K562 (cell line): ENCODE measurements at places on chromosomes 7 and 10.

GRCh38 chr7:148871030-148871429 lies 13.1 kb downstream of the EZH2 start:
- DNase-seq: no peak

GRCh38 chr10:78044699-78045098 lies 11.0 kb downstream of the RPS24 start:
- DNase-seq: no peak

- DNase-seq: no peak
Observed at GRCh38 chr10:36067748-36068147, 425.7 kb upstream of the FZD8 start.

DNA sequence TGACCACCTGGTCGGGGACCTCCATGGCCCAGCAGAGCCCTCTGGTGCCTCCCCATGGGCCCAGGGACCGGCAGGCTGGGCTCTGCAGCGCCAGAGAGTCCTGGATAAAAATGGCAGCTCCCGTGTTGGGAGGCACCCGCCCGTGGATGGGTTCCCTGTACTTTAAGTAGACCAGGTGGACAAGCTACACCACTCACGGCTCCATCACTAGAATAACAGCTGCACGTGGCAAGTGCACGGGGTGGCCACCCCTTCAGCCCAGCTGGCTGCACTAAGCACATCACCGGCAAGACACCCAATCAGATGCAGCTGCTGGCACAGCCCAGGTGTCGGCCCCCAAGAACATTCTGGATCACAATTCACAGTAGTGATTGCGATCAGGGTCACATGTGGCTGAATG lies 69.8 kb downstream of the DIP2C start:
- DNase-seq: no peak

- DNase-seq: no peak
Observed at GRCh38 chr7:120436487-120437060, 163.6 kb downstream of the KCND2 start.

- DNase-seq: no peak
Observed at GRCh38 chr10:94172332-94172731, 178.6 kb downstream of the PLCE1 start.

DNA sequence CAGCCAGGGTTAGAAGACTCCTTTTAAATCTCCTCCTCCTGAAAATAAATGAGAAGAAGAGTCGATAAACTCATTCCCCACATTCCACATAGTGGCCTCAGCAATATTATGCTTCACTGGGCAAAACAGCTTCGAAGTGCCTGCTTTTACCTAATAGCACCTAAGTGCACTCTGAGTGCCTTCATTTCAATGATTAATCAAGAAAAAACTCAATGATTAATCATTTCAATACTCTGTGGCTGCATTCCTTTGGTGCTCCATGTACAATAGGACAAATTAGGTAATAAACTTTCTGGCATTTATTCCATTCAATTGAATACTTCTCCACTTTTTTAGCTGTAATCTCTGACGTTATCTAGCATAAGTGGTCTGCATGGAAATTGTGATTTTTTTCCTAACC lies 174.6 kb downstream of the CCDC71L start:
- no peak for DNase-seq

- DNase-seq: no peak
Observed at GRCh38 chr7:75875113-75876080, 3.4 kb upstream of the RHBDD2 start.

DNA sequence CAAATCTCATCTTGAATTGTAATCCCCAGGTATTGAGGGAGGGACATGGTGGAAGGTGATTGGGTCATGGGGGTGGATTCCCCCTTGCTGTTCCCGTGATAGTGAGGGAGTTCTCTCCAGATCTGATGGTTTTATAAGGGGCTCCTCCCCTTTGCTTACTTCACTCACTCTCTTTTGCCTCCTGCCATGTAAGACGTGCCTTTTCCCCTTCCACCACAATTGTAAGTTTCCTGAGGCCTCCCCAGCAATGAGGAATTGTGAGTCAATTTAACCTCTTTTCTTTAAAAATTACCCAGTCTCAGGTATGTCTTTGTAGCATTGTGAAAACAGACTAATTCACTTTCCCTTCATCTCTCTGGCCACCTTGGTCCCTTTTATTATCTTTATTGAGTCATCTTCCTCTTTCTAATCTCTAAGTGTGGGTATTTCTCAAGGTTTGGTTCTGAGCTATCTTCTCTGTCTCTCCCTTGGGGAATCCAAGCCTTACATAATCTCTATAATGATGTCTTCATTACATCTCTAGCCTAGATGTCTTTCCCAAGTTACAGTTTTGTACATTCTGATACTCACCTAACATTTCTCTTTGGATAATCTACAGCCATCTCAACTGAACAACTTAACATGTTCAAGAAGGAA lies 99.1 kb upstream of the JCAD start:
- no peak for DNase-seq

DNA sequence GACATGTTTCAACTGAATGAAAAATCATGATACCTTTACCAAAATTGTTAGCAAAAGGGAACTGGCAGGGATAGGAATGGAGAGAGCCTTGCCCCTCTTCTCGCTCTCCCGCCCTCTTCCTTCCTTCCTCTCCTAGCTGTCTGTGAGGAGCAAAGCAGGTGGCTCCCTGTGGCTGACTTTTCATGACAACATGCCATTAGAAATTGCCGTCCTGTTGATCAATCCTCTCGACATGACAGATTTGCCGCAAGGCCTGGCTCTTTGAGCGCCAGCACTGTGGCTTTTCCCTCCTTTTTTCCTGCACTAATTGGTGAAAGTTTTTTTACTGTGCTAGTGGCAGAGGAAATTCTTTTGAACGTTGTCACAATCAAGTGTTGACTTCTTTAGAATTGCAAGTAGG lies 171.1 kb downstream of the TCF7L2 start:
- DNase-seq: no peak
